ENCODE measurements at places on chromosomes 5 and 9.

GRCh38 chr9:85723215-85723614 is 18.5 kb downstream of the AGTPBP1 start:
- no peak for DNase-seq

DNA sequence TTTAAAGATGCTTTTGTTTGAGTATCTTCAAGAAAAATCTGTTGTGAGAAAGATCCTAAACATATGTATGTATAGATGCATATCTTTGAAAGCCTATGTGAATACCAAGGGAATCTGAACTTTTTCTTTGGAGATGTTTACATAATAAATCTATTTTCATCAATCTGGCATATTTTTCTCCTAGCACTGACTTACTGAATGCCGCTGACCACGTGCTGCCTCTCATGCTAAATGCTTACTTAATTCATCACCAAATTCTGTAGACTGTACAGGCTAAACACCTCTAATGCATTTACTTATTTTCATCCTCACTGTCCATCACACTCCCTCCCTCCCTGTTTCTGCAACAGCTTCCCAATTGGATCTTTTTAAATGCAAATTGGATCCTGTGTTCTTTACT is 566.2 kb upstream of the WWC1 start:
- DNase-seq: no peak

DNA sequence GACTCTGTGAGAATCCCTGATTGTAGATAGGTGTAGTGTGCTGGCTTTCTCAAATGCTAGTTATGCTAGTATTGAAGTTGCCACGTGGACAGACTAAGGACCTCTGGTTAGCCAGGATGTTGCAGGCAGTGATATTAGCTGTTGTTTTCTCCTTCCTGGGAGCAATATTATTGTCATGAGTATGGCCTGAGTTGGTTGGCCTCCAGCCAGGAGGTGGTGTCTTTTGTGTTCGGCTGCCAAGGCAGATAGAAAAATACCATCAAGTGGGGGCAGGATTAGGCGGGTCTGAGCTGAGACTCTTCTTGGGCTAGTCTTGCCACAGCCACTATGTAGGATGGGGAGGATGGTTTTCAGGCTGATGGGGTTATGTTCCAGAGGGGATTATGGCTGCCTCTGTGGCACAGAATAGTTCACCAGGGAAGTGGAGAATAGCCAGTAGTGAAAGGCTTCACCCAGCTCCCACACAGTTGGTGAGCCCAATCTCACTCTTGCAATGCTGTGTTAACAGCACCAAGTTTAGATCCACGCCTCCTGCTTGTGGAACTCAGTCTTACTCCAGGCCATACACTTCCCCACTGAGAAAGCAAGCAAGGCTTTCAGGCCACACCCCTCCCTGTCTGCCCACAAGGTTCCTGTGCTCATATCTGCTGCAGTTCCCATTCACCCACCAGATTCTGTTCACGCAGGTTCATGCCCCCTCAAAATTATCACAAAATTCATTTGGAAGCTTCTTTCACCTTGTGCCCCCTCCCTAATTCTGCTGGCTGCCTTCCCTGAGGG is 31.2 kb downstream of the GHR start:
- DNase-seq: no peak

- DNase-seq: no peak
These were observed 14.1 kb downstream of the ASPN start for GRCh38 chr9:92468206-92468605.

DNA sequence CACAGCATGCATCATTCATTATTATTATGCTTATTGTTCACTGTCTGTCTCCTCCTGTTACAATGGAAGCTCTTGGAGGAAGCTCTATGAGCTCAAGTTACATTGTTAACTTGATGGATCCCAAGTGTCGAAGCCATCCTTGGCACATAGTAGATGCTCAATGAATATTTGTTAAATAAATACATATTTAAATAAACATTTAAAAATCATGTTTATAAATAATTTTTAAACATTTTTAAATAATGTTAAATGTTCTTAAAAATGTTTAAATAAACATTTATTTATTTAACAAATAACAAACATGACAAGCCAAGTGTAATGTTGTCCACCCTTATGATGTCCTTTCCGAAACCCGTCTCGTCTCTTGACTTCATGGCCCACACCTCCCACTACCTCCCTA is 69.5 kb downstream of the USP20 start:
- DNase-seq: no peak

GRCh38 chr9:138025417-138025816 is 147.8 kb downstream of the CACNA1B start:
- no peak for DNase-seq

GRCh38 chr5:71456362-71456743 is 902 bp downstream of the BDP1 start:
- no peak for DNase-seq

DNA sequence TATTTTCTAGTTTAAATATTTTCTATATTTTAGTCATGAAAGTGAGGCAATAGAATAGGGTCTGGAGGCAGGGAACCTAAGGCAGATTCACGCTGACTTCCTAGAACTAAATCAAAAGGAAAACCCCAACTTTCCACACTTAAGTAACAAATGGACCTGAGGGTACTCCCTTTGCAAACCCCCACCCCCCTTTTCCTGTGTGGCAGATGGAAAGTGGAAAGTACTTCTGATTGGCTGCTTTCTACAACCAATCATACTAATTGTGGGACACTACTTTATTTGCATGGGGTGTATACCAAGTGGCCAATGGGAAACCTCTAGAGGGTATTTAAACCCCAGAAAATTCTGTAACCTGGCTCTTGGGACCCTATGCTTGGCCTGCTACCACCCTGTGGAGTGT is 4.8 kb upstream of the CENPH start:
- DNase-seq: no peak

GRCh38 chr9:2424619-2425033 is 197.0 kb upstream of the VLDLR start:
- no peak for DNase-seq

DNA sequence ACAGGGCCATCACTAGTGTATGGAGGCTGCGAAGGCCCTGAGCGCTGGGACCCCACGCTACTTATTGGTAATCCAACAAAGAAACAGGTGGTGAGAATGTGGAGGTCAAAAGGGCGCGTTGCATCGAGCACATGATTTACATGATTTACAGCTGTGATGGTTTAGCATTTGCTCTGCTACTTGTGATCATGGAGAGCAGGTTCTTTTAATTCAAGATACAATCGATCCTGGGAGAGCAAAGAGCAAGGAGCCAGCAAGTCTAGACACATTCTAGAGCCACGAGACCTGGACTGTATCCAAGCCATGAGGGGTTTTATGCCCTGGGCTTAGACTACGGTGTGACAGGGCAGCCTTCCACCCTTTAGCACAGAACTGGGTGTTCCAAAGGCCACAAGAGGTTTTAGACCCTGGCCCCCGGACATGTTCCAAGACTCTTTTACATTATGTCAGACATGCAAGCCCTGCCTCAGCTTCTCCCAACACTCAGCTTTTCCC is 47.0 kb upstream of the CLK4 start:
- DNase-seq: no peak

- no peak for DNase-seq
These were observed 123.4 kb downstream of the RPS23 start for GRCh38 chr5:82154776-82155175.

DNA sequence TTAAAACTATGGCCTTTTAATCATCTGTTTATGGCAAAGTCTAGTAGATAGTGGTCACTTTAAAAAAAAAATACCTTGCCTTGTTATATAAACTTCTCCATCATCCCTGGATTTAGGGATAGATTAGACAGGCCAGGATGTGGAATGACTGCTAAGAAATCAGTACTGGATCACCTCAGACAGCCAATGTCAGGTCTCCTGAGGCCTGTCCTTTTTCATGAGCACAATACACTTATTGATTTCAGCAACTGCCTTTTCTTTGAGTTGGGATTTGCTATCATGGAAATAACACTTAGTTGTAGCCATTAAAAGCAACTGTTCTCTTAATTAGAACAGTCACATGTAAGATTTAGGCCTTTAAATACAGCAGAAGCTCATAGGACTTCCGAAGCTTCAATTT is 77.9 kb downstream of the NLN start:
- no peak for DNase-seq

GRCh38 chr5:33594006-33594405 is 153.2 kb downstream of the TARS1 start:
- DNase-seq: no peak

DNA sequence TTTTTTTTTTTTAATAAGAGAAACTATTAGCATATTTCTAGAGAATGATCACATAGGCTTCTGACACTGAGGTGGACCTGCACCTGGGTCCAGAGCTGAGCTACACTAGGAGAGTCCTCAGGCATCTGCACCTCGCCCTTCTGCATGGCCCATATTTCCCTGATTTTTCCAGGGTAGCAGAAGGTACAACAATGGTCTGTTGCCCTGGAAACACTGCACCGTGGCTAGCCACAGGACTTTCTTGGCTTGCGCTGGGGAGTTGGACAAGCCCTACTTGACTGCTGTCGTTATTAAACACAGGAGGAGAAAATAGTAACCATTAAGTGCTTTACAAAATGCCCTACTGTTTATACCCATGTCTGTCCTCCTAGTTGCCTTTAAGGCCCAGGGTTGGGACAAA is 615.7 kb upstream of the MEF2C start:
- no peak for DNase-seq

DNA sequence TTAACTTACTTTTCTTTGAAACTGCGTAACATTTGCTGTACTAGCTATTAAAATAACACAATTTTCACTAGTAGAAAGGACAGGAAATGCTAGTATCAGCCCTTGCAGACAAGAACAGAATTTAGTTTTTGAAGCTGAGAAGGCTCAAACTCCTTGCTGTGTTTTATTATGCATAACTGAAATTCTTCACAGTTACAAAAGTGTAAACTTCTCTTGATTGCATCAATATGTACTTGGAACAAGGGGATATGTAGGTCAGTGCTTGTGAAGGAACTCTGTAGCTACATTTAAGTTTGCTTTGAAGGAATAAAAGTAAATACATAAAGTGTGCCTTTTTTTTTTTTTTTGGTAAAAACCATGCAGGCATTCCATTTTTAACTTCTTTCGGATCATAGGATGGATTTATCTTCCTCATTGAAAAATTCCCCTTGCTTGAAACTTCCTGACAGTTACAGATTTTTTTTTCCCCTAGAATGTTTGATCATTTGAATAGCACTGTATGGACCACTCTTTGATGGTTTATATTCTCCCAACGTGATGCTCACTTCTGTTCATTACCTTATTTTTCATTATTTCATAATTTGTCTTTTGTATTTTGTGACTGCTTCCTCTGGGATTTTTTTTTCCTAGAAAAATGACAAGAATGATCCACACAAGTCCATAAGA is 94.9 kb upstream of the DAB2 start:
- no peak for DNase-seq

DNA sequence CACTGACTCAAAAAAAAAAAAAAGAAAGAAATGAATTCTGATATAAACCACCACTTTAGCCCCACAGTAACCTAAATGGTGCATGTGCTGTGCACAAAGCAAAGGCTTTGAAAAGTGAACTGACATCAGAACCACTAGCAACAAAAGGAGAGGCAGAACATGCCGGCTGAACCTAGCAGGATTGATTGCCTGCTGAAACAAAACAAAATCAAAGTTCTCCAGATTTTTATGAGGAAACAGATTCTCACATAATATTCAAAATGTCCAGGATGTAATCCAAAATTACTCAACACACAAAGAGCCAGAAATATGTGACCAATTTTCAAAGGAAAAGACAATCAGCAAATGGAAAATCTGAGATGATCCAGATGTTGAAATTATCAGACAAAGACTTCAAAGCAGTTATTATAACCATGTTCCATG is 37.9 kb downstream of the UBTD2 start:
- no peak for DNase-seq

DNA sequence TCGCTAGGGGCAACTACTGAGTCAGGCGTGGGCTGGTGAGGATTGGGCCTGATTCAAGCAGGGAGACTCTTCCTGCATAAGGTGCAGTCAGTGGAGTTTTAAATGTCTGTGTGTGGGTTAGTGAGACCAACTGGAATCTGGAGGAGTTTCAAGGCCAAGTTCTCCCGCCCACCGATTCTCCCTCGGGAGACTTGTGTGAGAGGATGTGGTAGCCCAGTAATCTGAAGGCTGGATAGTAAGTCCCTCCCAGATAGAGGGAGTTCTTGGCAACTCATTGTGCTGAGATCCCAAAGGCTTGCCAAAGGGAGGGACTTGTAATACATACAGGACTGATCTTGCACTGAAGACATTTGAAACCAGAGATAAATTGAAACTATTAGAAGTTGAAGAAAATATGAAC is 51.8 kb downstream of the WDR36 start:
- peak; percentile 7 for DNase-seq

- no peak for DNase-seq
These were observed 65.6 kb downstream of the TEX10 start for GRCh38 chr9:100287186-100287585.

- DNase-seq: no peak
These were observed 60.5 kb downstream of the RASGRF2 start for GRCh38 chr5:81020478-81021167.

GRCh38 chr9:124500028-124500795 is 7.0 kb downstream of the NR5A1 start:
- DNase-seq: no peak

DNA sequence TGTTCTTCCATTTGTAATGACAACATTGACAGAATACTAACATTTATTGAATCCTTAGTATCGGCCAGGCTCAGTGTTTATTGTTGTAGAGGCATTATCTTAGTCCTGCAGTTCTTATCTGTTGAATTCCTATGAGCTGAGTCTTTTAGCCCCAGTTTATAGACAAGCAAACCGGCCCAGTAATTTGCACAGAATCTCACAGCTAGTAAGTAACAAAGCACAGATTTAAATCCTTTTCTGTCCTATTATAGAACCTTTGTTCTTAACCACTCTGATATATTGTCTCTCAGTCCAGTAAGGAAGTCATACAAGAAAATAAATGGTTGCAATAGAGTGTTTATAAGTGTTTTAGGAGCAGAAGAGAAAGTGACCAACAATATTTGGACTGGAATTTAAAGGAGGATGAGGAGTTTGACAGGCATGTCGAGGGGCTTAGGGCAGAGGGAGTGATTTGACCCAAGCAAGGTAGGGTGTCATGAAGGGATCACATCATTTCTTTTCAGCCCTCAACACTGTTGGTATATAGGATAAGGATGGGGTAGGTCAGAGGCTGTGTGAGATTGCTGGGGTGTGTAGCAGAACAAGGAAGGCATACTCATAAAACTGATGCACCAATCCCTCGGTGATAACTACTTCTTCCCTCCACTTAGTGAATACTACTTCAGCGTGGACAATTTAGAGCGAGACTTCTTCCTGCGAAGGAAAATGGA is 39.5 kb downstream of the LARP1 start:
- no peak for DNase-seq

- no peak for DNase-seq
These were observed 836.2 kb downstream of the DNAH5 start for GRCh38 chr5:13108265-13108664.

Data from thoracic aorta (tissue), 2 donors.